CMK (cell line): ENCODE measurements at places on chromosomes 1 and 21.
A peak's percentile ranks its signal among the peaks of the same experiment; 100 is the strongest.

- no peak for DNase-seq
These were observed 131.2 kb downstream of the AK5 start for GRCh38 chr1:77412820-77413530.

DNA sequence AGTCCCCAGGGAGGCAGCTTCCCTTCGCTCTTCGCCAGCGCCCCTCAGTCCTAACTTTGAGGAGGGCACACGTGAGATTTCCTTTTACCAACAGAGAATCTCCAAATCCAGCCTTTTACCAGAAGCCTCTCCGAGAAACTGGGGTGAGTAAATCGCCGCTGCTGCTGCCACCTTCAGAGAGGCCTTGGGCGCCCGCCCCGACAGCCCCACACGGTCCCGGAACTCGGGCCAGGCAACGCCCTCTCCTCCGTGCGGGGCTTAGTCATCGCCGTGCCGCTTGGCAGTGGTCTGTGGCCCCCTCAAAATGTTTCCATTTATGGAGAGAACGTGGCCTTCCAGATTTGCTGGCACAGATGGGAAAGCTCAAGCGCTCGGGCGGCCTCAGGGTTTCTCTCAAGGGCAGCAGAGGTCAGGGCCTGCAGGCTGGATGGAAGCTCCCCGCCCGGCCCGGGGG, 41.4 kb upstream of the COL6A2 start:
- DNase-seq = no peak

- no peak for DNase-seq
These were observed 671.7 kb upstream of the PTBP2 start for GRCh38 chr1:96049759-96050409.

GRCh38 chr1:60762911-60763310, 319.4 kb upstream of the NFIA start:
- DNase-seq = no peak

DNA sequence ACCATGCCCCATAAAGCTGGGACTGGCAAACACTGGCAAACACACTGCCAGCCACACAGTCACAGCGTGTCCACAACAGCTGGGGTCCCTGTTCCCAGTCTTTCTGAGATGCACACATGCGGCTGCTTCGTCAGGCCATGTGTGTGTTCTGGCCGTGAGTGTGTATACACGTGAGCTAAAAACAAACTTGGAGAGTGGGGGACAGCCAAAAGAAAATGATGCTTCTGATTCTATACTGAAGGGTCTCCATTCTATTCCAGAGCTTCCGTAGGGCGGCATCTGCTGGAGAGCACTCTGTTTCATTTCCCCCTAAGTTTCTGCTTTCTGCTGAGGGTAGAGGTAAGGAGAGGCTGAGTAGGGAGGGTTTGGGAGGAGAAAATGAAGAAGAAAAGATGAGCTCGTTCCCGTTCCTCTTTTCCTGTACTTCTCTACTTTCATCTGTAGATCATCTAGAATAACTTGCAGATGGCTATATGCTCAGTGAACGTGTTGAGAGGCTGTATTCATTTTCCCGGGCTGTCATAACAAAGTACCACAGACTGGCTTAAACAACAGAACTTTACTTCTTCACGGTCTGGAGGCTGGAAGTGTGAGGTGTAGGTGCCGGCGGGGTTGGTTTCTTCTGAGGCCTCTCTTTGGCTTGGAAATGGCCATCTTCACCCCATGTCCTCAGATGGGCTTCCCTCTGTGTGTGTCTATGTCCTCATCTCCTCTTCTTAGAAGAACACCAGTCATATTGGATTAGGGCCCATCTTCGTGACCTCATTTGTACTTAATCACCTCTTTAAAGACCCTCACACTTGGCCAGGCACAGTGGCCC, 151.6 kb downstream of the TOMM20 start:
- DNase-seq = no peak

GRCh38 chr21:33703750-33704606, 61.7 kb downstream of the ITSN1 start:
- DNase-seq = no peak

- no peak for DNase-seq
These were observed 55.5 kb downstream of the TGFBR3 start for GRCh38 chr1:91830242-91831131.

DNA sequence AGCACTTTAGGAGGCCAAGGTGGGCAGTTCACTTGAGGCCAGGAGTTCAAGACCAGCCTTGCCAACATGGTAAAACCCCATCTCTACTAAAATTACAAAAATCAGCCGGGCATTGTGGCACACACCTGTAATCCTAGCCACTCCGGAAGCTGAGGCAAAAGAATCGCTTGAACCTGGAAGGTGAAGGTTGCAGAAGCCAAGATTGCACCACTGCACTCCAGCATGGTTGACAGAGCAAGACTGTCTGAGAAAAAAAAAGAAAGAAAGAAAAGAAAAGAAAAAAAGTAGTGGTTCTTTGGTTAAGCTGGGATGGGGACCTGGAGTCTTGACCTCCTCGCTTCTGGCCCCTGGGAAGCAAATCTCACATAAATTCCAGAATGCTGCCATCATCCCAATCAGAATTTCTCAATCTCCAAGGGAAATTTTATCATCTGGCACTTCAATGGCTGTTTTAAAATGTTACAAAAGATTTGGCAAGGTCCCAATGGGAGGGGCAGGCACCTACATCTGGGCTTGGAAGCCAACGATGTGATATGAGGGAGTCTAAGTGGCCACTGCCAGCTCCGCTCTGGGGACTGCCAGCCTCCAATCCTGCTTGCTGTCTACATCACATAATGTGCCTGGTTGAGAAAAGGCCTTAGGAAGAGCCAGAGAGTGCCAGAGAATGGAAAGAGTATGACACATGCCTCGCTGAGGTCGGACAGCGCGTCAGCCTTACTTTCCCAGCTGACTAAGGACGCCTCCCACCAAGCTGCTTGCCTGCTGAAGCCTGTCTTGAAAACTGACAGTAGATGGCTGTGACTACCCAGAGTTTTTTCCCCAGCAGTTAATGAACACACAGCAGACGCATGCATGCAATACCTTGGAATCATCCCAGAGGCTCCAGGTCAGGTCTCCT, 42.1 kb upstream of the SRP9 start:
- DNase-seq = no peak

DNA sequence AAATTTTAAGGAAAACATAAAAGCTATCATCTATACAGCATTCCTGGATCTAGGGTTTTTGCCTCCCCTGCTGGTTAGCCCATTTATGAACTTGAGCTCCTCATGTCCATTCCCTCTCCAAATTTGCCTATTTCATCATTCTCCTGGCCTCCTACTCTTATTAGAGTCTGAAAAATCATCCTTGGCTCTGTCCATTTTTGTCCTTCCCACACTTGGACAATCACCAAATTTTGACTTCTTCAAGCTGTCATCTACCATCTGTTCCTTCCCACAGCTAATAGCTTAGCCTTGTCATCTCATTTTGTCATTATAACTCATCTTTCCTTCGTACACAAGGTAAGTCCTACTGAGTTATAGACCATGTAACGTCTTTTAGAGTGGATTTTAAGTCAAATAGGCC, 2.2 kb upstream of the HENMT1 start:
- no peak for DNase-seq

DNA sequence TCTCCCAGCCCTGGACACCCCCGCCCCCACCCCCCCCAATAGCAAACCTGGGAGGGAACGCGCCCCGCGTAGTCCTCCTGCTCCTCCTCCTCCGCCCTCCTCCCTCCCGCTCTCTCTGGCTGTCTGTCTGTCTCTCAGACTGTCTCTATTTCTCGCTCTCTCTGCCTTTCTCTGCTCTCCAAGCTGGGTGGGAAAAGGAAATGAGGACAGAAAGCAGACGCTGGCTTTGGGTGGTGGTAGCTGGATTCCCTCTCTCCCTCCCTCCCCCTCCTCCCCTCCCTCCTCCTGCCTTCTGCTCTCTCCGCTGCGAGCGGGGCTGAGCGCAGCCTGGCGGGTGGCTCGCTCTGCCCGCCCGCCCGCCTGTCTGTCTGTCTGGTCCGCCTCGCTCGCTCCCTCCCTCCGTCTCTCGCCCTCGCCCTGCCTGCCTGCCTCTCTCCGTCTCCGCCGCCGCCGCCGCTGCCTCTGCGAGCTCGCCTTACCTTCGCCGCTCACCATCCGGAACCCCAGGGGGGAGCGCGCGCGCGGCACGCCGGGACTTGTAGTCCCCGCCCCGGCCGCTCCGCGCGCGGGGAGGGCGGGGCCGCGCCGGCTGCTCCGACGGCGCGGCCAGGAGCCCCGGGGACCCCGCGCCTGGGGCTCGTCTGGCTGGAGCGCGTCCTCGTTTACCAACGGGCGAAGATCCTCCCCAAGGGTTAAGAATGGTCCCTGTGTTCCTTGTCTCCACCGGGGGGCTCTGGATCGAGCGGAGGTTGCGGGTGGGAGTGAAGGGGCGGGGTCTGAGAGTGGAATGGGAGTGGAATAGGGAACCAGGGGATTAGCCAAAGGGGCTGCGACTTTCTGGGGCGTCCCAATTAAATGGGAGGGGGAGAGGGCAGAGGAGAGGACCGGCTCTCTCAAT, at the start of gene AHDC1:
TSS of gene AHDC1 (minus strand) at position 464 of the 898 bp plus-strand sequence. CDS start 52,029 bp downstream, outside the sequence.
- peak; percentile 74 for DNase-seq

GRCh38 chr21:39463308-39463707, 11.5 kb downstream of the SH3BGR start:
- no peak for DNase-seq

- no peak for DNase-seq
These were observed 19.7 kb downstream of the EPHA8 start for GRCh38 chr1:22582661-22583635.

DNA sequence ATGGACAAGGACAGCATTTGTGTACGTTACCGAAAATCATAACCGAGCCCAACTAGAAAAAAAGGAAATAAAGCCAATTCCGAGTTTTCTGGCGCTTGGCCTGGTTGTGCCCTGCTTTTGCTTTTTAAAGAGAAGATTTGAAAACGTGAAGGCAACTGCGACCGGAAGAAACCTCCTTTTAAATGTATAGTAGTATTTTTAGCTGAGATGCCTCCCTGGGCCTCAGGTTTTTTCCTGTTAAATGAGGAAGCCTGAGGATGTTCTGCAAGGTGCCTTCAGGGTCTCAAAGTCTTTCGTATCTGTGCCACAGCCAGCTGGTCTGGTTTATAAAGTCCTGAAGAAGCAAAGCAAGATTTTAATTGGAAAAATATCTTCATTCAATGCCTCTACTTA, 371 bp upstream of the ODF2L start:
- peak; percentile 9 for DNase-seq

DNA sequence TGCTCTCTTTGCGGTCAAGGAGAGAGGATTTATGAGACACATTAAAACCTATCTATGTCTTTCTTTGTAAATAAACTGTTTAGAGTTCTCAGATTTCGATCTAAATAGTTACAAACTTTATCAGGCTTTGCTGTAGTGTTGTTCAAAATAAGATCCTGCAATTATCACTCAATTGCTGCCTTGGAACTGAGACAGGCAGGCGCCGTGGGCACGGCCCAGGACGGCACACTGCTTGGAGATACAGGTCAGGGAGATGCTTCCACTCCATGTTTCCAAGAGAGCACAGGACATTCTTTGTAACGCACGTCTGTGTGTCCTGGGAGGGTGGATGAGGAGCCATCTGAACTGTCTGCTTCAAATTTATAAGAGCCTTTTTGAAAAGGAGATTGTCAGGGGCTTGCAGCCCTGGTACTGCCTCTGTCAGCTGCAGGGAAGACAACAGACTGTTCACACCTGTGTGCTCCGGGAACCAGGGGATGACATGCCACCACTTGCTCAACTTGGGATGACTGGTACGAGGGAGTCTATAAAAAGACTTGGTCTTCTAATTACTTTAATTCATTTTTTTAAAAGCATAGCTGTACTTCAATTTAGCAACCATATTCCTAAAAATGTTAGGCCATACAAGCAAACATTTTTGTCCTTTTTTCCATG, 472.9 kb upstream of the RUNX1 start:
- DNase-seq = no peak

DNA sequence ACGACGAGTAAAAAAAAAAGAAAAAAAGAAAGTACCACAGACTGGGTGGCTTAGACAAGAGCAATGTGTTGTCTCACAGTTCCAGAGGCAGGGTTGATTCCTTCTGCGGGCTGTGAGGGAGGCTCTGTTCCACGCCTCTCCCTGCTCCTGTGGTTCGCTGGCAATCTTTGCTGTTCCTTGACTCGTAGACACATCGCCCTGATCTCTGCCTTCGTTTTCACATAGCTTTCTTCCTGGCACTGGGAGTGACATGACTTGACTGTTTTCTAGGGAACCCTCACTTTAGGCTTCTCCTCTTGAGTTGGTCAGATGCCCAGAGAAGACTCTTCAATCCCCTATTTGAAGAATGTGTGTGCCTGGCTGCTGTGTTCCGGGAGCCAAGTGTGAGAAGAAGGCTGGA, 133.6 kb downstream of the TM2D1 start:
- DNase-seq = no peak

DNA sequence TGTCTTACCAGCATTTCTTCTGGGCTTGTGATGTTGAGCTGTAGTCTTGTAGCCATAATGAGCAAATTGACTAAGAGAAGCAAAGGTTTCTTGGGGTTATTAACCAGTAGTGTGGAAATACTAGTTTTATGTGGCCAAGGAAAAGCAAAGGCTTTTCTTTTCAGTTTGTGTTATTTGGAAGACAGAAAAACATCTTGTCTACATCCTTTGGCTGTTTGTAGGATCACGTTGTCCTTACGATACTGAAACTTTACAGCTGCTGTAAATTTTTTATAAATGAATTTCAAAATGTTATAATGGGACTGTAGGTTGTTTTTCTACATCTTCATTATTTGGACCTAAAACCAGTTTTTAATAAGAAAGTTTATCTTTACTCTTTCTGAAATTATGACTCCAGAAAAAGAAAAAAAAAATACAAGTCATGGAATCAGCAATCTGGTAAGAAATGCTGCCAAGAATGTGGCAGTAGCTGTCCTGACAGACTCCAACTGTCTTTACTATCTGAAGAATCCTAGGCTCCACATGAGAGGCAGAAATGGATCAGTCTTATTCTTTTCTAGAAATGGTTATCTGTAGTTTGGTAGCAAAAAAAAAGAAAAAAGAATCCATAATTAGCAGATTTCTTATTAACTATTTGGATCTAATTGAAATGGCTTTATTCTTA, 41.6 kb upstream of the QSOX1 start:
- no peak for DNase-seq

DNA sequence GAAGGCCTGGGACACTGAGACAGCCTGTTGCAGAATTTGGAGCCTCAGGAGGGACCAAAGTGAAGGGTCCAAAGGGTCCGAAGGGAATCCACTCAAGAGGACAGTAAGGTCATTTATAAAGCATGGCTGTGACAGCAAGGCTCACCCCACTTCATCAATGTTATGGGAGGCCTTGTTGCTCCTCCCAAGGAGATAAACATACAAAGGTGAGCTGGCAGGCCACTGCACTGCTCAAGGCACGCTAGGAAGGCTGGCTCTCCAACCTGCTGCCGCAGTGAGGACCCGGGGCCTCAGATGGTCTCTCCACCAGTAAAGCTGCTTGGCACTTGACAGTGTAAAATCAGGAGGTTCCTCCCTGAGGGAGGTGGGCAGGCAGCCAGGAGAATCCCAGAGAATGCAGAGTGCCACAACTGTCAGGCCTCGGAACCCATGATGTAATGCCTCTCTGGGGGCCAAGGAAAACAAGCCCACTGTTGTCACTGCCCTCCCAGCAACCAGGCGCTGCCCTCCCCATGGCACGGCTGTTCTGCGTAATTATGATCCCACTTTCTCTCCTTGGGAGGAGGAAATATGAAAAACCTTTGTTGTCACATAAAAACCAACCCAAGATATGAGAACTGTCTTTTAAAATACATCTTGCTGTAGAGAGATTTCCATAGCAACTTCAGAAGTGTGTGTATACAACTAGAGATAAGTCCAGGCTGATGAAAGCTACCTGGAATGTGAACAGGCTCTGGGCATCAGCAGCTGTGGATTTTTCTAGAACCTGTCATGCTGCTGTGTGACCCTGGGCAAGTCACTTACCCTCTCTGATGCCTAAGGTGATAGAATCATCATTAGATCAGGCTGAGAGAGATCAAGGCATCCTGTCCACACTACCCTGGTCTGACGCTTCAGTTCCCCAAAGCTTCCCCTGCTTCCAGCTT, 102.5 kb downstream of the KCNN3 start:
- DNase-seq = no peak

GRCh38 chr1:59199719-59200376, 97.0 kb upstream of the FGGY start:
- DNase-seq = no peak
